Smooth muscle cell of bladder (primary cell): ENCODE measurements at places on chromosomes 6 and 20. TPM values are rescaled to one million over a fixed set of nuclear protein-coding genes. Genes with fewer than 3 reads are reported as not detected.

HLA-DRB5 gene
- total RNA-seq, result not detected in 2 replicates

RSPO3 gene
- total RNA-seq, result 3.7 and 17.4 TPM in 2 replicates

POM121L2 gene
- not detected in 2 replicates for total RNA-seq

TNF gene
- not detected in 2 replicates for total RNA-seq

CNBD2 gene
- 1.6 and 1.7 TPM in 2 replicates for total RNA-seq

CAP2 gene
- 4.0 and 9.5 TPM in 2 replicates for total RNA-seq

GLP1R gene
- not detected in 2 replicates for total RNA-seq

PPP1R14C gene
- total RNA-seq, result 0.28 and 0.65 TPM in 2 replicates

CFAP206 gene
- total RNA-seq, result under 0.01 and 0.09 TPM in 2 replicates

DLK2 gene
- total RNA-seq, result 0.28 and 0.37 TPM in 2 replicates

SLC22A2 gene
- total RNA-seq, result not detected in 2 replicates

DEFB121 gene
- total RNA-seq, result not detected in 2 replicates

PNLDC1 gene
- total RNA-seq, result 0.74 TPM in 1 of 2 replicates, not detected in the other

SEMG1 gene
- total RNA-seq, result not detected in 2 replicates

PAK5 gene
- not detected in 2 replicates for total RNA-seq

TMEM217 gene
- total RNA-seq, result 1.9 and 4.0 TPM in 2 replicates

ANGPT4 gene
- total RNA-seq, result not detected in 2 replicates

SYCP2L gene
- 0.09 and 0.14 TPM in 2 replicates for total RNA-seq

GABRR2 gene
- 0.09 and 0.14 TPM in 2 replicates for total RNA-seq

BHLHE23 gene
- total RNA-seq, result not detected in 2 replicates

OOEP gene
- total RNA-seq, result not detected in 2 replicates

ATP6V1G2 gene
- 4.8 and 5.0 TPM in 2 replicates for total RNA-seq

RUNX2 gene
- total RNA-seq, result 1.8 and 2.0 TPM in 2 replicates

GJA1 gene
- 416 and 896 TPM in 2 replicates for total RNA-seq

GINM1 gene
- total RNA-seq, result 55.5 and 69.1 TPM in 2 replicates

METTL24 gene
- total RNA-seq, result 0.43 and 1.2 TPM in 2 replicates

NKX2-4 gene
- total RNA-seq, result not detected in 2 replicates

ARHGAP18 gene
- 15.4 and 15.6 TPM in 2 replicates for total RNA-seq

TAAR6 gene
- total RNA-seq, result not detected in 2 replicates

GMPR gene
- total RNA-seq, result 9.7 and 17.0 TPM in 2 replicates

TTLL9 gene
- total RNA-seq, result under 0.01 and 0.09 TPM in 2 replicates

STX11 gene
- 0.28 and 0.55 TPM in 2 replicates for total RNA-seq

HTR1B gene
- total RNA-seq, result under 0.01 TPM in 1 of 2 replicates, not detected in the other

HACE1 gene
- 16.9 and 18.1 TPM in 2 replicates for total RNA-seq

SRMS gene
- total RNA-seq, result not detected in 2 replicates

GMNN gene
- total RNA-seq, result 8.2 and 10.7 TPM in 2 replicates

PMEPA1 gene
- 1.3 and 6.3 TPM in 2 replicates for total RNA-seq

TNFRSF21 gene
- total RNA-seq, result 17.9 and 18.9 TPM in 2 replicates

BPIFB2 gene
- total RNA-seq, result not detected in 2 replicates

TPD52L1 gene
- total RNA-seq, result 9.7 and 31.2 TPM in 2 replicates

BMP7 gene
- 0.28 TPM in 1 of 2 replicates, not detected in the other for total RNA-seq

RTF2 gene
- 85.2 and 86.0 TPM in 2 replicates for total RNA-seq

GTSF1L gene
- not detected in 2 replicates for total RNA-seq

DEFB116 gene
- not detected in 2 replicates for total RNA-seq

CDC5L gene
- total RNA-seq, result 17.4 and 20.1 TPM in 2 replicates

SLC17A1 gene
- not detected in 2 replicates for total RNA-seq

HIVEP2 gene
- 9.4 and 10.1 TPM in 2 replicates for total RNA-seq

EPPIN gene
- not detected in 2 replicates for total RNA-seq

MROH8 gene
- total RNA-seq, result 1.0 and 1.4 TPM in 2 replicates

PAK1IP1 gene
- total RNA-seq, result 14.1 and 19.8 TPM in 2 replicates

FGD2 gene
- not detected in 2 replicates for total RNA-seq

TP53TG5 gene
- under 0.01 TPM in 1 of 2 replicates, not detected in the other for total RNA-seq

CCN5 gene
- total RNA-seq, result 1.1 and 5.0 TPM in 2 replicates

DPPA5 gene
- total RNA-seq, result not detected in 2 replicates

LZTS3 gene
- 2.7 and 4.9 TPM in 2 replicates for total RNA-seq

SLC17A2 gene
- not detected in 2 replicates for total RNA-seq

GNAS-AS1 gene
- 0.71 and 1.2 TPM in 2 replicates for total RNA-seq

CCN6 gene
- total RNA-seq, result not detected in 2 replicates
